ENCODE measurements at places on chromosomes 2 and 18. TPM values are rescaled to one million over a fixed set of nuclear protein-coding genes. Genes with fewer than 3 reads are reported as not detected.

GRCh38 chr2:207224381-207224780 lies 58.6 kb upstream of the KLF7 start:
- no peak for DNase-seq

- no peak for DNase-seq
These were observed 4.8 kb downstream of the MEX3C start for GRCh38 chr18:51192696-51193095.

DNA sequence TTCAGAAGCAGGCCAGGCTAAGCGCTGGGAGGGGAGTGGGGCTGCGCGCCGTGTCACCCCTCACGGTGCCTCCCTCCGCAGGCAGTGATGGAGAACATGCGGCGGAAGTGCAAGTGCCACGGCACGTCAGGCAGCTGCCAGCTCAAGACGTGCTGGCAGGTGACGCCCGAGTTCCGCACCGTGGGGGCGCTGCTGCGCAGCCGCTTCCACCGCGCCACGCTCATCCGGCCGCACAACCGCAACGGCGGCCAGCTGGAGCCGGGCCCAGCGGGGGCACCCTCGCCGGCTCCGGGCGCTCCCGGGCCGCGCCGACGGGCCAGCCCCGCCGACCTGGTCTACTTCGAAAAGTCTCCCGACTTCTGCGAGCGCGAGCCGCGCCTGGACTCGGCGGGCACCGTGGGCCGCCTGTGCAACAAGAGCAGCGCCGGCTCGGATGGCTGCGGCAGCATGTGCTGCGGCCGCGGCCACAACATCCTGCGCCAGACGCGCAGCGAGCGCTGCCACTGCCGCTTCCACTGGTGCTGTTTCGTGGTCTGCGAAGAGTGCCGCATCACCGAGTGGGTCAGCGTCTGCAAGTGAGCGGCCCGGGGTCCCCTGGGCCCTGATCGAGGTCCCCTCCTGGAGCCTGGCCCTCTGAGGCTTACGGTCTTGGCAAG lies 12.2 kb downstream of the WNT10A start:
- DNase-seq: peak; percentile 95

DNA sequence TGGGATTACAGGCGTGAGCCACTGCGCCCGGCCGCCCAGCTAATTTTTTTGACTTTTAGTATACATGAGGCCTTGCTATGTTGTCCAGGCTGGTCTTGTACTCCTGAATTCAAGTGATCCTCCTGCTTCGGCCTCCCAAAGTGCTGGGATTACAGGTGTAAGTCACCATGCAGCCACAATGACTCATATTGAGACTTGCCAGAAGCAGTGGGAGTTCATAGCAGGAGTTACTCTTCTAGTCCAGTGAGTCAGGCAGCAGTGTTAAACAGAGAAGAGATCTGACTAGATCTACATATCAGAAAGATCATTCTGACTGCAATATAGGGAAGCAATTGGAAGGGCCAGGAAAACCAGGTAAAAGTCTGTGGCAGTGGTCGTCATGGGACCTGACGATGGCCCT lies 1.5 kb upstream of the FLACC1 start:
- no peak for DNase-seq

GRCh38 chr2:111062417-111062816 lies 58.3 kb upstream of the BCL2L11 start:
- DNase-seq: no peak

- no peak for DNase-seq
These were observed 309.5 kb downstream of the NDUFA10 start for GRCh38 chr2:239715606-239716005.

DNA sequence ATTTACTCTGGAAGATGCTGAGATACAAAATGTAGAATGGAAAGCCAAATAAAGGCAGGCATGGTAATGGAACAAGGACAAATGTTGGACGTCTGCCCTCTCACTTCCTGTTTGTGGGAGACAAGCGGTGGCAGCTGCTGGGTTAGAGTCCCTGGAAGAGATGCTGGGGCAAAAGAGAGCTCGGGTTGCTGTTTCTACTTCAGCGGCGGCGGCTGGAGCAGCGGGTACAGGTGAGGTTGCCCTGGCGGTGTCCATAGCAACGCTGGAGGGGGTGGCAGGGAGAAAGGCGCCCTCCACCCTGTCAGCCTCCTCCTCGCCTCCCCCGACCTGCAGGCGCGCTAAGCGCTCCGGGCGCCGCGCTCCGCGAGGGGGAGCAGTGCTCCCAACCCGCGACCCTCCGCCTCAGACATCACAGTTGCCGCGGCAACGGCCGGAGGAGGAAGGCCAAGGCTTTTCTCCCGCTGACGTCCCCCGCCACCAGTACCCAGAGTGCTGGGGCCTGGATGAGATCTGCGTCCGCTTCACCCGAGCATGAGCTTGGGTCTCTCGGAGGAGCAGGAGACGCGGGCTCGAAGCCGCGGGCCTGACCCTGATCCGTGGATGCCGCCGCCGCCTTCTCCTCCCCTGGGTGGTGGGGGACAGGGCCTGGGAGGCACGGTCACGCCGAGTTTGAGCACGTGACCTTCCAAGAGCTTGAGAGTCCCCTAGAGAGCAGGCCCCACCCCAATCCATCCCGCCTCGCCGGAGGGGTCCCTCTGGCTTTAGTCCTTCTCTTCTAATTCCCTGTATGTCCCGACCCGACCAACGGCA lies 65.6 kb downstream of the NOL4 start:
- DNase-seq: peak; percentile 4

DNA sequence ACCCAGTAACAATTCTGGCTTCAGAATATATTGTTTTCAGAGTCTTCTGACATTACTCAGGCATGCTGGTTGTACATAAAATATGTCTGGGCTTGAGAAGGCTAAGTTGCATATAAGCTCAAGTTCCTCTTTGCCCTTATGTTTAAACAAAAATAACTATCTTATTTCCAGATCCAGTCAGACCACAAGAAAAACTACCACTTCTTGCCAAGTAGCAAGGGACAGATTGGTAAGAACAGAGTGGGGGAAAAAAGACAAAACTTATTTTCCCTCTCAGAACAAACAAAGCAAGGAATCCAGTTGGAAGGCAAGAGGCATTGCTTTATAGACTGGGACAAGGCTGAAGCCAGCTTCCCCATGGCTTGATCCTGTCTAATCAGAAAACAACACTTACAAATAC lies 1036.7 kb upstream of the CELF4 start:
- DNase-seq: peak; percentile 66

GRCh38 chr2:22153931-22154613 lies 1030.3 kb downstream of the TDRD15 start:
- no peak for DNase-seq

DNA sequence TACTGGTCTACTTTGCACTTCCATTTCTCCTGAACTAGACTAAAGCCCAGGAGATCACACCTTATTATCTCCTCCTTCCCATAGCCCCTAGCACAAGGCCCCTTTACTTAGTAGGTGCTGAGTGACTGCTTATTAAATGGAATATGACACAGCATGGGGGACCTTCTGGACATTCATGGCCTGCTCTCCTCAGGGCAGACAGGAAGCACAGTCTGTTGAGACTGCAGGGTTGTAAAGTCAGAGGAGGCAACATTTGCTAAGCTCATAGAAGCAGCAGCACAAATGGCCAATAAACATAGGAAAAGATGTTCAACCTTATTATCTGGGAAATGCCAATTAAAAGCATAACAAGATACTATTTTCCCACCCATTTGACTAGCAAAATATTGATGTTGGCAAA lies 75.3 kb downstream of the DNMT3A start:
- DNase-seq: no peak

DNA sequence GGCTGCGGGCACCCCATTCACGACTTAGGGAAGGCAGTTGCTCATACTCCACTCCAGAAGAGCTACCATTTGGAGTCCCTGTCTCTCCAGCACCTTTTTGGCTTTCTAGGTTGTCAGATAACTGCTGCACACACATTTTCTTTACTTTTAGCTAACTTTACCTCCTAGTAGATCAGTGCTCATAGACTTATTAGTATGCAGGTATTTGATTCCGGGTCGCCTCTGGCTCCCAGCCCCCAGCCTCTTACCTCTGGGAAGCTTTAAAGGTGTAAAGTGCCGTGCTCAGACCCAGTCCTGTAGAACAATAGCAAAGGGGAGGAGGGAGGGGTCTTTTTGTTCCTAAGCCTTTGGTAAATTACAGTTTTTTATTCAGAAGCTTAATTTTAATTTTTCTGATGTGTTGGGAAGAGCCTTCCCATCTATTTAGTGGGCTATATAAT lies 102.9 kb downstream of the SPTBN1 start:
- no peak for DNase-seq

The LIPG gene
- under 0.01 TPM for total RNA-seq

The CABYR gene
- not detected for total RNA-seq

Data from hematopoietic multipotent progenitor cell (in vitro differentiated cells).